ENCODE measurements at places on chromosomes 4 and X.

- DNase-seq = no peak
Observed at GRCh38 chrX:1767026-1767425, 152.2 kb downstream of the ASMT start.

DNA sequence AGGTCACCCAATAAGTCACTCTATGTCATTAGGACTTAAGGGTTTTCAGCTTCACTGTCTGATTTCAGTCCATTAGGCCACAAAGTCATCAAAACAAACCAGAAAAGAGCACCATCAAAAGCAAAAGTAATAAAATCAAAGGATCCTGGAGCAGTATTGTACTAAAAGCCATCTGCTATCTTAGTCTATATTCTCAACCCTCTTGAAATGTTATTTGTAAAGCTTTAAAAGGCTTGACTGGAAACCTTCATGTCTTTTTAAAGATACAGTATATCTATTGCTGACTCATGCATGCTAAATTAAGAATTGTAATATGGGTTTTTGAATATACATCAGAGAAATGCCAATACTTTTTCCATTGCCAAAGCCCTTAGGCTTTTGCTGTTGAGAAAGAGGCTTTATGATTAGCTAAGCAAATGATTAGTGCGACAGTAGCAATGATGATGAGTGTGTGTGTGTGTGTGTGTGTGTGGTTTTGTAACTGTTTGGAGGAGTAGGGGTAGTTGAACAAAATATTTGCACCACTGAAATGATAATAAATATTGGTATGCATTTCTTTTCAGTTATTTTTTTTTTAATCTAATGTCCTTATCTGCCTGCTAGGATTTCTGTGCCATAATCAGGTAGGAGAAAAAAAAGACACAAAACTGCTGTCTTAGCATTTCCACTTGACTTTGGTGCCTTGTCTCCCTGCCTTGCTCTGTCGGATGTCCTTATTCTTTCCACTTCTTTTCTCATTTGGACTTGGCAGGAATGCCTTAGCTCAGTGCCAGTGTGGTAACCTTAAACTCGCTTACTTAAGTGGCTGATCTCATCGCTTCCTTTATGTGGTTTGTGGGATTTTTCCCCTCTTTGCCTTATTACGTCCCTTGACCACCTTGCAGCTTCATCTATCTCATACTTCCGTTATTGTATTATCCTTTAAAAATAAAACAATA, 119.7 kb downstream of the PCDH7 start:
- DNase-seq = peak; percentile 19

- DNase-seq = no peak
Observed at GRCh38 chr4:151575646-151576045, 166.7 kb downstream of the FHIP1A start.

DNA sequence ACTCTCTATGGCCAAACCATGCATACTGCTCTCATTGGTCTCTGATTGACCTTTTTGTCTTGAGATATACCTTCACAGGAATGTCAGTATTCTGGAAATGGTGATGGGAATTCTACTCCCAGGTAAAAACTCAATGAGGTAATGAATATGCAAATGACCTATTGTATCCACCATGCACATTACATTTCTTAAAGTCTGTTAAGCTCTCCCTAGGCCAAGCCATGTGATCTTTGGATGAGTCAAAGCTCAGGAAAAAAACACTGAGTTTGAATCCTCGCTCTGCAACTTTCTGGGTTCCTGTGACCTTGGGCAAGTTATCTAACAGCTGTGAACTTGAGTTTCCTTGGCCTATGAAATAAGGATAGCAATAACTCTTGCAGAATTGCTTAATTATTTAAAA, 175.4 kb downstream of the PPP1R2C start:
- no peak for DNase-seq

GRCh38 chrX:2708021-2708420, 16.9 kb downstream of the CD99 start:
- no peak for DNase-seq

- no peak for DNase-seq
Observed at GRCh38 chr4:181659876-181660275, 583.3 kb upstream of the TENM3 start.

GRCh38 chr4:106303548-106304281, 12.3 kb downstream of the TBCK start:
- no peak for DNase-seq

- DNase-seq = no peak
Observed at GRCh38 chr4:149166876-149167275, 648.8 kb downstream of the IQCM start.

- no peak for DNase-seq
Observed at GRCh38 chrX:112643721-112644120, 36.0 kb downstream of the LHFPL1 start.

GRCh38 chrX:137234651-137235402, 201.0 kb upstream of the GPR101 start:
- no peak for DNase-seq

DNA sequence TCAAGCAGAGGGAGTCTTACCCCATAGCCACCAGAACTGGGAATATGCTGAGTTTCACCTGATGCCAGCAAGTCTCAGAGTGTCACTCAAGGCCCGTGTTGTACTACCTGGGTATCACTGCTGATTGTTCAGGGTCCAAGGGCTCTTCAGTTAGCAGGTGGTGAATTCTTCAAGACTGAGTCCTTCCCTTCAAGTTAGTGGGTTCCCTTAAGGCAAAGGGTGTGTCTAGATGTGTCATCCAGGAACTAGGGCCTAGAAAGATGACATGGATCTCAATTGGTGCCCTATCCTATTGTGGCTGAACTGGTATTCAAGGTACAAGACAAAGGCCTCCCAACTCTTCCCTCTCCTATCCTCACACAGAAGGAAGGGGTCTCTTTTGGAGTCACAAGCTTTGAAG, 159.9 kb upstream of the DIPK2B start:
- DNase-seq = no peak

GRCh38 chr4:1568855-1569460, 115.2 kb downstream of the FAM53A start:
- DNase-seq = no peak

DNA sequence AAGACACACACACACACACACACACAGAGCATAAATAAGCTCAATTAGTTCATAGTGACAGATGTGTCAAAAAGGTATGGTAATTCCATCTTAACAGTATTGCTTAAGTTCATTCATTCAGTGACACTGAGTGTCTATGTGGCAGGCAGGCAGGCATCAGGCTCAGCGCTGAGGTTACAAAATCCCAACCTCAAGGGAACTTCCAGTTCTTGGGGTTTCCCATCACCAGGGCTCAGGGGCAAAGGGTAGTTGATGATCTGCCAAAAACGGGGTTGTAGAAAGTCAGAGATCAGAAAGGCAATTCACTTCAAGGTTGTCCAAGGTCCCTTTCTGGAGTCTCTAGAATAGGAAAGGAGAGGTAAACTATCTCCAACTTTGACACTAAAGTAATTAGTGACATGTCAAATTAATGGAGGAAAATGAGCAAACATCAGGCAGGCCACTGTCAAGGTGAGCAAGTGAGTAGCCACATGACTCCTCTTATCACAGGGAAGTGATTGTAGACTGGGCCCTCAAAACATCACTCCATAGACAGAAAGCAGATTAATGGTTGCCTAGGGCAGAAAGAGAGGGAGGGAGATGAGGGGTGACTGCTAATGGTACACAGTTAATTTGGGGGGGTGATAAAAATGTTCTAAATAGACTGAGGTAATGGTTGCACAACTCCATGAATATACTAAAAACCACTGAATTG, 41.8 kb downstream of the GPC4 start:
- DNase-seq = no peak

DNA sequence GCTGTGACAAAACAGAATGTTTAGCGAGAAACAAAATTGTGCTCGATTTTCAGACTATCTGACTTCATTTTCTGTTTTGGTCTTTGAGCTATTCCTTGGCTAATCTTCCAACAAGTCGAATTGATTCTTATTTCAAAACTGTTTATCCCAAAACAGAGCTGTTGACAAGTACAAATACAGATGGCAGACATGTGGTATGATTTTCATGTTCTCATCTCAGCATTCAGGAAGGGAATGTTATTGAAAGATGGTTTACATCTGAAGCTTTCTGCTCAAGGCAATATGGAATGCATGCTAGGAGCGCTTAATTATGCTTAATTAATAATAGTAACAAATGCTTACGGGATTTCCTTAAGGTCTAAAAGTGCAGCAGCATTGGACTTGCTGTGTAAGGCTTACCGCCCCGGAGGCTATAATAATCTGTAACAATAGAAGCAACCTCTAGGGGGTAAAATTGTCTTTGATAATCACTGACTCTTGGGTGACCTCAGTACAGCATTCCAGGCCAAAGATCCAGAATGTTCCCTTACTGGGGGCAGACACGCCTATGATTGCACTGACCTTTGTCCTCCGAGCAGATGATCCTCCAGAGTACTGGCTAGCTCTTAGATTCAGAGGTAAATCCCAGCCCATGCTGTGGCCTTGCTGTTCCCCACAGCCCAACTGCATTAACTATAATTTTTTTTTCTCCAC, 16.4 kb downstream of the LSM6 start:
- DNase-seq = no peak

- no peak for DNase-seq
Observed at GRCh38 chr4:43458293-43458692, 565.8 kb downstream of the GRXCR1 start.

DNA sequence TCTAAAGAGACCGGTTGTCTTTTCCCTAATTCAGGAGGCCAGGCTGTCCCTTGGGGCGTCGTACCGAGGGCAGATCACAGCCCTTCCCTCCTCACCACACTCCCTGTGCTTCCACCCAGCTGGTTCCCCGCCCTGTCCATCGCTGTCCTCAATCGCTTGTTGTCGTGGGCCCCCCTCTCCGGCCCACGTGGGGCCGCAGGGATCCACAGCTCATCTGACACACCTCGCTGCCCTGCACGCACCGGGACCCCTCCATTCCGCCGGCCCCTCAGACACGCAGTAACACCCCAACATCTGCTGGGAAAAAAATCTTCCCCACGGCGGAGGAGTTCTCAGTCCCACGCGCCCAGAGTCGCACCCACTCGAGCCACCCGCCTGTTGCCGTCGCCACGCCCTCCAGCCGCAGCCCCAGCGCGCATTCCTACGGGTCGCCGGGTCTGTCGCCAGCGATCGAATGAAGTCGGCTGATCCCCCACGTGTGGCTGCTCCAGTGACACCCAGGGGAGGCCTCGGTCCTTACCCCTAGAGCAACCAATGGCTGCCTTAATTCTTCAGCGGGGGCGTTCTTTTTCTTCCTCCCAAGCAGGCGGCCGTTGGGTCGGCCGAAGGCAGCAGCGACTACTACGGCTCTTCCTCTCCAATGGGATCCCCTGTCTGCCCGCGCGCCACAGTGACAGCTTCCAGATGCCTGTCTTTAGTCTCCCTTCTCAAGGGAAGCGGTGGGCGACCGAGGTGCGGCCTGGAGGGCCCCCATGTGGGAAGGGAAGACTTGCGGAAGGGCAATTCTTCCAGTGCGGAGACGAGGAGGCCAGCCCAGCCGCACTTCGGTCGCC, 893 bp upstream of the SEPTIN11 start:
- peak; percentile 94 for DNase-seq

- no peak for DNase-seq
Observed at GRCh38 chr4:74969507-74970474, 36.9 kb downstream of the PARM1 start.

DNA sequence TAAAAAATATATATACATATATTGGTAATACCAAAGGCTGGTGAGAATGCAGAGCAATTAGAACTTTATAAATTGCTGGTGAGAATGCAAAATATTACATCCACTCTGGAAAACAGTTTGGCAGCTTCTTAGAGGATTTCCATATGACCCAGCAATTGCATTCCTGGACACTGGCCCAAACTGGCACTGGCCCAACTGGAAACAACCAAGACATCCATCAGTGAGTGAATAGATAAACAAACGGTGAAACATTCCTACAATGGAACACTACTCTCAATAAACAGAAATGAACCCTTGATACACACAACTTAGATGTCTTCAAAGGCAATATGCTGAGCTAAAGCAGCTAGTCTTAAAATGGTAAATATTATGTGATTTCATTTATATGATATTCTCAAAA, 524.2 kb downstream of the IQCM start:
- no peak for DNase-seq

DNA sequence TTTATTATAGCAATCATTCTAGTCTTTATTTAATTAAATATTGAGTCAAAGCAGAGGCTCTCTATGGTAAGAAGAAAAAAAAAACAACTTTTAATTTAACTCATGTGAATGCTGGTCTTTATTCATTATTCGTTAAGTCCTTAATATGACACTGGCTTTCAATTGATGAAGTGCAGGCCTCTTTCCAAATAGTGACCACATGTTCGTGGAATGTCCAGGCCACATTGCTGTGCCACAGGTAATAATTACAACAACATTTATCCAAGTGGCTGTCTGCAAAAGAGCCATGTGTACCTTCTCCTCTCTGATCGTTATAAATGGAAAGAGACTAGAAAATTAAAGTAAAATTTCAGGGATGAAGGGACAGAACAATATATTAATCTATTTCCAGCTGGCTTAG, 220.1 kb upstream of the PABPC4L start:
- DNase-seq = no peak

DNA sequence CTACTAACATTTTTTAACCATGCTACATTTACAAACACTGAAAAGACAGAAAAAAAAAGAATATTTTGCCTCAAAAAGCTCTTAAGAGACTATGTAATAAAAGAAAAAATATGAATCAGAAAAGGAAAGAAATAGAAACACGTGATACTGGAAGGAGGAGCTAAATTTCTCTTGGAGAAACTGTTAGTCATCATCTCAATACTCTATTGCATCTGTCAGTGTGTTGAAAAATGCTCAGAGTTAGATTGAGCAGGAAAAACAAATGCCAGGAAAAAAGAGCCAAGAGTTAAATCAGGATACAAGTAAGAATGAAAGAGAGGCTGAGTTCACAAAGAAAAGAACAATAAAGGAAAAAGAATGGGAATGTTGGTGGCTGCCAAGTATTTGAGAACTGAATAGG, 2.6 kb downstream of the RAB28 start:
- no peak for DNase-seq
